T-helper 2 cell treated with Interferon-gamma antibody and Interleukin-4, amounts not matched to agents 5 μg/mL and 100 μg/mL, for 36 hours (primary cell): ENCODE measurements at places on chromosomes 3 and 15.

DNA sequence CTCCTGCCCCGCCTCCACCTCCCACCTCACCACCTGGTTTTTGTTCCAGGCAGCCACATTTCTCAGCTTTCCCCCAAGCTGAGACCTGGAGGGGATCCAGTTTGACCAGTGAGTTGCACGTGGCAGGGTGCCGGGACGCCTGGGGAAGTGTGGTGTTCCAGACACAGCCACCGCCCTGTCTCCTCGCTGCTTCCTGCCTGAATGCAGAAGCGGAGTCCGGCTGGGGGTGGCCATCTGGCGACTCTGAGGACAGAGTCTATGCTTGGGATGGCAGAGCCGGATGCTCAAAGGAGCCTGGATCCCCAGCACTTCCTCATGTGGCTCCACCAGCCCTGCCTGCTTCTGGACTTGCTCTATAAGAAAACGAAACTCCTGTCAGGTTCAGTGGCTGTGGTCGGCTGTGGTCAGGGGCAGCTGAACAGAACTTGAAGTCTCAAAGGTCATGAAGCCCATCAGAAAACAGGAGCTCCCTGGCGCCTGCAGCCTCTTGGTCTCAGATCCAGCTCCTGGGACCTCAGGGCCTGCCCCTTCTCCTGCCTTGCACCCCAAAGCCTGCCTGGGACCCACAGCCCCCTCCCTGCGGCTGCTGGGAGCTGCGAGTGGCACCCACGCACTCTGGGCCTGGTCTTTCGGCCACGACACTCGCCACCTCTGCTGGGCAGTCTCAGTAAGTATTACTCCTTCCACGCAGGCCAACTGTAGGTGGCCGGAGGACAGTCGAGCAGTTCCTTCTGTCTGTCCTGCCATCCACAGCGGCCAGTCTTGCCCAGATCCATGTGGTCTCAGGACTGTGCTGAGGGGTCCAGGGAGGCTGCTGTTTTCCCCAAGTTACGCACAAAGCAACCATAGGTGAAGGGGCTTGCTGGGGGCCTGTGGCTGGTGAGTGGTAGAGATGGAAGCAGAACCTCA lies 112.8 kb upstream of the MEF2A start:
- no peaks in the 10 kb centered on the region for H3K36me3 ChIP-seq
- H3K4me3 ChIP-seq = no peak overlapping the region
- H3K27me3 ChIP-seq = no peaks in the 10 kb centered on the region
- H3K27ac ChIP-seq = no peak overlapping the region

- H3K4me3 ChIP-seq = no peak overlapping the region
- H3K27me3 ChIP-seq = no peaks in the 10 kb centered on the region
- H3K36me3 ChIP-seq = no peaks in the 10 kb centered on the region
- no peak for DNase-seq
- H3K4me1 ChIP-seq = no peaks in the 10 kb centered on the region
These were observed 488.2 kb upstream of the NECTIN3 start for GRCh38 chr3:110583373-110583935.

- H3K4me1 ChIP-seq = no peaks in the 10 kb centered on the region
- H3K27ac ChIP-seq = no peak overlapping the region
- no peak for DNase-seq
- H3K27me3 ChIP-seq = no peaks in the 10 kb centered on the region
- H3K36me3 ChIP-seq = no peaks in the 10 kb centered on the region
These were observed 221.3 kb upstream of the NSMCE3 start for GRCh38 chr15:29490747-29491471.

GRCh38 chr15:88448991-88449461 lies 18.2 kb downstream of the MRPL46 start:
- H3K36me3 ChIP-seq = no peaks in the 10 kb centered on the region
- no peak overlapping the region for H3K4me3 ChIP-seq
- peaks cover 3% of the 10 kb centered on the region for H3K4me1 ChIP-seq
- no peak for DNase-seq

DNA sequence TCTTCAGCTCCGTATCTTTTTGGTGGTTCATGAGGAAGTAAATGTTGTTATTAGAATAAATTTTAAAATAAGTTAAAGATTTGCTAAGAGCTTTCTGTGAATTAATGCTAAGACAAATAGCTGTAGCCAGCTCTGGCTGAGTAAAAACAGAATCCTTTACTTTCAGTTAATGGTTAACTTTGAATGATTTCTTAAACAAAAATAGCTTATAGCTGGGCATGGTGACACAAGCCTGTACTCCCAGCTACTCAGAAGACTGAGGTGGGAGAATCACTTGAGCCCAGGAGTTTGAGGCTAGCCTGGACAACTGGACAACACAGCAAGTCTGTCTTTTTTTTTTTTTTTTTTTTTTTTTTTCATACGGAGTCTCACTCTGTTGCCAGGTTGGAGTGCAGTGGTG lies 25.0 kb downstream of the TCAIM start:
- no peaks in the 10 kb centered on the region for H3K27me3 ChIP-seq
- no peak overlapping the region for H3K4me3 ChIP-seq
- no peak overlapping the region for H3K27ac ChIP-seq
- H3K4me1 ChIP-seq = no peaks in the 10 kb centered on the region
- H3K36me3 ChIP-seq = peaks cover 12% of the 10 kb centered on the region

DNA sequence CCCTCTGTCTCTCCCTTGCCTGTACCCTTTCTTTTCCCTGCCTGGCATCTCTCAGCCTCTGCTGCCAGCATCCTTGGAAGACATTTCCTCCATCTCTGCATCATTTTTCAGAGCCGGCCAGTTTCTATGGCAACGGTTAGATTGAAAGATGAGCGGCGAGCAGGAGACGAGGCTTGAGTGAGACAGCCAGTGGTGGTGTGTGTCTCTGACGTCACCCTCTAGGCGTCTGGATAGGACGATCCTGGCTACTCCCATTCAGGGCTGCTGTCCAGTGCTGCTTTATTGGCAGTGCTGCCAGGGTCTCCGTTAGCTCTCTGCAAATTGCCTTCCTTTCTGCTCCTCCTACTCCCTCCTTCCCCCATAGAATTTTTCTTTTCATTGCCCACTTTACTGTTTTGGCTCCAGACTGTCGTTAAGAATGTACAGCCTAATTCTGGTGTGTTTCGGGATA lies 57.9 kb downstream of the TRAK1 start:
- no peaks in the 10 kb centered on the region for H3K27me3 ChIP-seq
- H3K27ac ChIP-seq = no peak overlapping the region
- peaks cover 19% of the 10 kb centered on the region for H3K4me1 ChIP-seq
- H3K4me3 ChIP-seq = no peak overlapping the region
- H3K36me3 ChIP-seq = no peaks in the 10 kb centered on the region

GRCh38 chr3:115885621-115886020 lies 262.3 kb downstream of the GAP43 start:
- H3K4me3 ChIP-seq = no peak overlapping the region
- no peaks in the 10 kb centered on the region for H3K4me1 ChIP-seq
- no peak for DNase-seq
- H3K27me3 ChIP-seq = no peaks in the 10 kb centered on the region
- H3K27ac ChIP-seq = no peak overlapping the region
- no peaks in the 10 kb centered on the region for H3K36me3 ChIP-seq

DNA sequence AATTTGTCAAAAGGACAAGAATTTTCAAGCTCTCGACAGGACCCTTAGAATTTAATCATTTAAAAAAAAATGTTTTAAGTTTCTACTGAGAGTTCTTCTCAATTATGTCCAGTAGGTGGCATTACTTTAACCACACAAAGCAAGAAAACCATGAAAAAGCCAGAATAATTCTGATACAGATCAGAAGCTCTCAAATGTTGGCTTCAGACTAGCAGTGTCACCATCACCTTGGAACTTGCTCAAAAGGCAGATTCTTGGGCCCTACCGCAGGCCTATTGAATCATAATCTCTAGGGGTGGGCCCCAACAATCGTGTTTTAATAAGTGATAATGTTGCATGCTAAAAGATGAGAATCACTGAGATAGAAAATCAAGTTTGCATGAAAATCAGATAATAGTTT lies 99.5 kb upstream of the KCNMB2 start:
- no peak overlapping the region for H3K4me3 ChIP-seq
- H3K36me3 ChIP-seq = no peaks in the 10 kb centered on the region
- no peaks in the 10 kb centered on the region for H3K4me1 ChIP-seq
- DNase-seq = no peak
- H3K27ac ChIP-seq = no peak overlapping the region
- H3K27me3 ChIP-seq = no peaks in the 10 kb centered on the region

DNA sequence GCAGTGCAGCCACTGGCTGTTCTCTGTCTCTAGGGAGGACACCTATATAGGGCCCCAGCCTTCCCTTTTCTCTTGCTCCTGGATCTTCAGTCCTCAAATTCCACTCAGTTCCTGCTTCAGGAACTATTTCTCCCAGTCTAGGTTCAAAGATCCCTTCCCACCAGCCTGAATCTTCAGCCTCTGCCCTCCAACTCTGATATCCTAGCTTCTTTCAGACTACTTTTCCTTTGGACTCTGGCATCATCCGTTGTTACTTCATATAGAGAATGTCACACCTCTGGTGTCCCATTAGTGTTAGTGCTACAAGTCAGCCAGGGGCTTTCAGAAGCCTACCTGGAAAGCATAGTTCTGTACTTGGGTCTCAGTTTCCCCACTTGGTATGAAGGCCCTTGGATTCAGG lies 10.0 kb upstream of the HPS3 start:
- H3K27me3 ChIP-seq = peaks cover 8% of the 10 kb centered on the region
- H3K4me1 ChIP-seq = peaks cover 8% of the 10 kb centered on the region
- no peak overlapping the region for H3K4me3 ChIP-seq
- H3K36me3 ChIP-seq = no peaks in the 10 kb centered on the region
- DNase-seq = no peak

- peaks cover 2% of the 10 kb centered on the region for H3K4me1 ChIP-seq
- no peak for DNase-seq
- no peak overlapping the region for H3K27ac ChIP-seq
- H3K27me3 ChIP-seq = peaks cover 35% of the 10 kb centered on the region
- no peak overlapping the region for H3K4me3 ChIP-seq
These were observed 59.1 kb downstream of the SMAD6 start for GRCh38 chr15:66760968-66761725.

GRCh38 chr3:12753275-12754028 lies 5.6 kb downstream of the TMEM40 start:
- no peaks in the 10 kb centered on the region for H3K36me3 ChIP-seq
- H3K27ac ChIP-seq = no peak overlapping the region
- DNase-seq = no peak
- peaks cover 6% of the 10 kb centered on the region for H3K27me3 ChIP-seq
- no peak overlapping the region for H3K4me3 ChIP-seq

GRCh38 chr3:75687323-75687722 lies 23.2 kb downstream of the FRG2C start:
- no peaks in the 10 kb centered on the region for H3K27me3 ChIP-seq
- H3K36me3 ChIP-seq = no peaks in the 10 kb centered on the region
- H3K4me1 ChIP-seq = no peaks in the 10 kb centered on the region
- H3K27ac ChIP-seq = no peak overlapping the region

GRCh38 chr3:71987828-71988227 lies 202.9 kb upstream of the PROK2 start:
- no peak overlapping the region for H3K4me3 ChIP-seq
- H3K36me3 ChIP-seq = peaks cover 4% of the 10 kb centered on the region
- no peaks in the 10 kb centered on the region for H3K27me3 ChIP-seq
- H3K27ac ChIP-seq = no peak overlapping the region
- H3K4me1 ChIP-seq = peaks cover 23% of the 10 kb centered on the region

- no peak overlapping the region for H3K27ac ChIP-seq
- no peaks in the 10 kb centered on the region for H3K4me1 ChIP-seq
- H3K4me3 ChIP-seq = no peak overlapping the region
- peaks cover 56% of the 10 kb centered on the region for H3K36me3 ChIP-seq
These were observed 50.2 kb downstream of the ATP11B start for GRCh38 chr3:182843478-182843877.

DNA sequence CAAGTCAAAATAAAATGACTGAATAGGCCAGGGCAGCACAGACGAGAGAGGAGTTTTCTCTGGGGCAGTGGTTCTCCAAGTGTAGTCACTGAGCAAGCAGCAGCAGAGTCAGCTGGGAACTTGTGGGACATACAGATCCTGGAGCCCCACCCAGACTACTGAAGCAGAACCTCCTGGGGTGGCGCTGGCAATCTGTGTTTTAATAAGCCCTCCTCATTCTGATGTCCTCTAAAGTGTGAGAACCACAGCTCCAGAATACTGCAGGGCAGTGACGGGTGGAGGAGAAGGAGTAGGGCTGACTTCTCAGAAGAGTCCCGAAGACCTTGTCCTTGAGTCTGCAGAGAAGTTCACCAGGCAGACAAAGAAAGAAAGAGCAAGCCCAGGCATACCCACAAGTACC lies 251.3 kb upstream of the HES1 start:
- H3K27me3 ChIP-seq = peaks cover 10% of the 10 kb centered on the region
- no peak for DNase-seq
- no peaks in the 10 kb centered on the region for H3K36me3 ChIP-seq
- no peak overlapping the region for H3K4me3 ChIP-seq
- no peaks in the 10 kb centered on the region for H3K4me1 ChIP-seq
- no peak overlapping the region for H3K27ac ChIP-seq

DNA sequence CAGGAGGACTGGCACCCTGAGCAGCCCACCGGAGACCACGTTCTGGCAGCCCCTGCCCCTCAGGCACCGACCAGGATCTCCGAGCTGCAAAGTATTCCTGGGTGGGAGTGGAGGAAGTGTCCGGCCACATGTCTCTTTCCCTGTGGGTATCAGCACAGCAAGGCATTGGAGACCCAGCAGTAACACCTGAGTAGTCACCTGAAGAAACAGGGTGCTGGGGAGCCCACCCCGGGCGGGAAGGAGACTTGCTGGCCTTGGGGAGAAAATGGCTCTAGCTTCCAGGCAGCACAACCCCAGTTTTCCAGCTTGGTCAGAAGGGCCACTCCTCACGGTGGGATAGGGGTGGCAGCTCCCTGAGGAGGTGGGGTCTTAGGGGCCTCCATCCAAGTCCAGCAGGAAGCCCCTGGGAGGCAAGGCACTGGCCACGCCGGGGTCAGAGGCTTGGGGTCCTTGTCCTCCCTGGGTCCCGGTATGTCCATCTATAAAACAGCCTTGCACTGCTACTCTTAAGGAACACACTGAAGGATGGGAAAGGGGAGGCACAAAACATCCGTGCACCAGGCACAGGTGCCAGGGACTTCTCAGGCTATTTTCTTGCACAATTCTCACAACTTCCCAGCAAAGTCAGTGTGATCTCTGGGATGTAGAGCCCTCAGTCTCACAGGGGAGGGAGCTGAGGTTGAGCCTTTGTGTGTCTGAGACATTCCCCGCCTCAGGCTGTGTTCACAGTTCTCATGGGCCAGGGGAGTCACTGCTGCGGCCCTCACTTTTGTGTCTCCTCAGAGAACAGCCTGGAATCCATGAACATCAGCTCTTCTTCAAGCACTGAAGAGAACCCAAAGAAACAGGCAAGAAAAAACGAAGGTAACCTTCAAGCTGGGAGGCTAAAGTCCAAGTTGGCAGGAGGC lies 11.9 kb downstream of the CFAP100 start:
- H3K36me3 ChIP-seq = no peaks in the 10 kb centered on the region
- H3K27me3 ChIP-seq = peaks cover 7% of the 10 kb centered on the region
- H3K4me1 ChIP-seq = no peaks in the 10 kb centered on the region

DNA sequence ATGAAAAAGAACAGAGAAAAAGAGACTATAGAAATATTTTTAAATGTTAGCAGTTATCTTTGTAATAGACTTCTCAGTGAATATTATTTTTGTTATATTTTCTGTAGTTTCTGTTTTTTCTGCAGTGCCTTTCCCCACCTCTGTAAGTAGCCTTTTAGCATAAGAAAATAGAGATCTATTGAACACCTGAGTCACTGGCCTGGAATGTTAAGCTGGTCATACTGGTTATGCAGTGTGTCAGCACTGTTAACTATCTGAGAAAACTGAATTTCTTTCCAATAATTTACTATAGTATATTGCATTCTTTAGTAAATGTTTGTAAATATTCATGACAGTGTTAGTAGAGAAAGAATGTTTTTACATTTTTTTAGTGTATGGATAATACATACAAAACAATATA lies 79.8 kb downstream of the NECTIN3 start:
- H3K4me3 ChIP-seq = no peak overlapping the region
- peaks cover 3% of the 10 kb centered on the region for H3K27me3 ChIP-seq
- no peaks in the 10 kb centered on the region for H3K36me3 ChIP-seq

- H3K36me3 ChIP-seq = peaks cover 4% of the 10 kb centered on the region
- H3K27me3 ChIP-seq = peaks cover 4% of the 10 kb centered on the region
- peak; percentile 74 for DNase-seq
- peak overlapping the region; percentile 90 for H3K4me3 ChIP-seq
- no peak overlapping the region for H3K27ac ChIP-seq
- H3K4me1 ChIP-seq = peaks cover 3% of the 10 kb centered on the region
These were observed 36.4 kb upstream of the TRIM71 start for GRCh38 chr3:32781211-32781968.
